Gastrocnemius medialis (tissue), 4 donors: ENCODE measurements at places on chromosomes 7 and 10. TPM values are rescaled to one million over a fixed set of nuclear protein-coding genes. Genes with fewer than 3 reads are reported as not detected.

ERVW-1 gene
- total RNA-seq = not detected

LRWD1 gene
- total RNA-seq = 18.9 TPM

TFPI2 gene
- total RNA-seq = not detected

FRMD4A gene
- 5.9 TPM for total RNA-seq

AZGP1 gene
- 10.3 TPM for total RNA-seq

CLDN12 gene
- 27.4 TPM for total RNA-seq

MRLN gene
- total RNA-seq = 172 TPM

GRM3 gene
- total RNA-seq = not detected

OR2A12 gene
- total RNA-seq = not detected

ELFN1 gene
- 1.0 TPM for total RNA-seq

NKX1-2 gene
- total RNA-seq = not detected

GPR146 gene
- 33.8 TPM for total RNA-seq

LRMDA gene
- total RNA-seq = 0.80 TPM

ETV1 gene
- total RNA-seq = 1.0 TPM

SUN3 gene
- total RNA-seq = not detected

NPVF gene
- total RNA-seq = not detected

HGF gene
- 1.3 TPM for total RNA-seq

AGAP6 gene
- total RNA-seq = 6.4 TPM

MMD2 gene
- not detected for total RNA-seq

TPK1 gene
- 6.9 TPM for total RNA-seq

RBM33 gene
- total RNA-seq = 16.6 TPM

SFXN2 gene
- total RNA-seq = 0.84 TPM

POU6F2 gene
- not detected for total RNA-seq

FAM13C gene
- total RNA-seq = 6.0 TPM

TDRD1 gene
- total RNA-seq = not detected

IL6 gene
- total RNA-seq = not detected

OR2A1 gene
- not detected for total RNA-seq

TRIL gene
- total RNA-seq = 0.42 TPM

AGBL3 gene
- total RNA-seq = 1.0 TPM

RHOBTB1 gene
- 47.7 TPM for total RNA-seq

CLDN4 gene
- 0.61 TPM for total RNA-seq

SFRP5 gene
- total RNA-seq = not detected

EPO gene
- not detected for total RNA-seq

CHAT gene
- not detected for total RNA-seq

PDZD7 gene
- 0.11 TPM for total RNA-seq
